Aorta (tissue), 5 donors: ENCODE measurements at places on chromosomes 7 and 10.

GRCh38 chr10:16986082-16986405 lies 143.6 kb downstream of the CUBN start:
- no peak for DNase-seq
- H3K4me1 ChIP-seq: peaks cover 4% of the 10 kb centered on the region
- no peak overlapping the region for H3K27ac ChIP-seq
- no peaks in the 10 kb centered on the region for H3K36me3 ChIP-seq
- H3K27me3 ChIP-seq: no peaks in the 10 kb centered on the region

DNA sequence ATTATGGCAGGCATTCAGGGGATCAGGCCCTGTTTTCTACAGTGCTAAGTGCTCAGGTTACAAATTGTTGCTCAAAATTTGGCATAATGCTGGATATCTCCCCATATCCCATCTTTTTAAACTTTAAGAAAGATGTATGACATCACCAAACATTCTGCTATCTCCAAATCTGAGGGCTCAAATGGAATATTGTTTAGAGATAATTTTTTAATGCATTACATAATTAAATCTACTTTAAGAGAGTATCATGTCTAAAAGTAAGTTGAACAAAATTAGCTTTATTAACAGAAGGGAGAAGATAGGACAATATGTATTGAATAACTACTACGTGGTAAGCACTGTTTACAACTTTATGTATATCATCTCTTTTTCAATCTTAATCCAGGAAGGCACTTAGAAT lies 13.9 kb downstream of the NT5C3A start:
- H3K4me1 ChIP-seq: no peaks in the 10 kb centered on the region
- no peaks in the 10 kb centered on the region for H3K36me3 ChIP-seq
- H3K27ac ChIP-seq: no peak overlapping the region
- no peak for DNase-seq
- no peaks in the 10 kb centered on the region for H3K27me3 ChIP-seq

DNA sequence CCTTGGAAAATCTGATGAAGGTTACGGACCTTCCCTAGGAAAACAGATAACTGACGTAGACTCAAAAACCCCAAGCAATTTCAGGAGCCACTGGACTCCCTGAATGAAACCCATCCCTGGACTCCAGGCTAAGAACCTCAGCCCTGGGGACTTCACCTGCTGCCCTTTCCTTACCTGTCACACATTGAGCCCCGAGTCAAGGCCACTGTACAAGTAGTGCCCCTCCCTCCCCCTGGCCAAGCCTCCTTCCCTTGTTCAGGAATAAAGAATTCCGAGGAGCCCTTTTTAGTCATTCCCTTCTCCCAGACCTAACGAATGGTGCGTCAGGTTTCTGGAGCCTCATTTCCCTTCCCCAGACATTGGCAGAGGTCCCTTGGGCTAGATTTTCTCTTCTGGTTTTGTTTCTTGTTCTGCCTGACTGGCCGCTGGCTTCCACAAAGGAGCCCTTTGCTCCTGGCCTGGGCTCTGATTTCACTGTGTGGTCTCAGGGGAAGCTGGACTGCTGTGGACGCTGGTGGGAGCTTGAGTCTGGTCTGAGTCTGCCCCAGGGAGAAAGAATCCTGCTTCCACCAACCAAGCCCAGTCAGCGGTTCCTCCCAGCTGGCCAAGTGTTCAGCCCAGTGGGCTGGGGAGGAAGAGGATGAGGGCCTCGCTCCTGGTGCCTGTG lies 31.7 kb downstream of the ZNF775 start:
- H3K27me3 ChIP-seq: no peaks in the 10 kb centered on the region
- no peak overlapping the region for H3K4me3 ChIP-seq
- H3K4me1 ChIP-seq: no peaks in the 10 kb centered on the region
- no peak overlapping the region for H3K27ac ChIP-seq
- H3K36me3 ChIP-seq: no peaks in the 10 kb centered on the region

GRCh38 chr10:125064681-125065492 lies 95.5 kb downstream of the CTBP2 start:
- no peak overlapping the region for H3K27ac ChIP-seq
- peaks cover 7% of the 10 kb centered on the region for H3K4me1 ChIP-seq
- H3K4me3 ChIP-seq: no peak overlapping the region

DNA sequence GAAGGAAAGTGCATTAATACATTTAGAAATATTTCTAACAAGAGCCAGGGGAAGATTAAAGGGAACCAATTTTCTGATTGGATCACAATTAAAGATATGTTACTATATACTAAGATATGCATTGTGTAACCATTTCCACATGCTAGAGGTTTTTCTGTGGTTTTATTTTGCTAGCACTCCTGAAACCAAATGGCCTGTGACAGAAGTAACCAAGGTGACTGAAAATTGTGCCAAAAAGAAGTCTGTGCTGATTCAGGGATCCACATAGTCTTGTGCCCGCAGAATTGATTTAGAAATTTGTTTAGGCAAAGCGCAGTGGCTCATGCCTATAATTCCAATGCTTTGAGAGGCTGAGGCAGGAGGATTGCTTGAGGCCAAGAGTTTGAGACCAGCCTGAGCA lies 1.8 kb downstream of the CC2D2B start:
- no peak for DNase-seq
- no peaks in the 10 kb centered on the region for H3K4me1 ChIP-seq
- H3K27ac ChIP-seq: no peak overlapping the region
- no peaks in the 10 kb centered on the region for H3K36me3 ChIP-seq

GRCh38 chr10:72062382-72062781 lies 26.0 kb downstream of the SPOCK2 start:
- no peaks in the 10 kb centered on the region for H3K36me3 ChIP-seq
- no peak overlapping the region for H3K4me3 ChIP-seq
- no peaks in the 10 kb centered on the region for H3K27me3 ChIP-seq
- no peak overlapping the region for H3K27ac ChIP-seq
- DNase-seq: no peak

GRCh38 chr10:72250666-72251065 lies 23.1 kb upstream of the DDIT4 start:
- H3K4me3 ChIP-seq: no peak overlapping the region
- no peak overlapping the region for H3K27ac ChIP-seq
- H3K36me3 ChIP-seq: no peaks in the 10 kb centered on the region
- H3K27me3 ChIP-seq: no peaks in the 10 kb centered on the region
- H3K4me1 ChIP-seq: peaks cover 2% of the 10 kb centered on the region

DNA sequence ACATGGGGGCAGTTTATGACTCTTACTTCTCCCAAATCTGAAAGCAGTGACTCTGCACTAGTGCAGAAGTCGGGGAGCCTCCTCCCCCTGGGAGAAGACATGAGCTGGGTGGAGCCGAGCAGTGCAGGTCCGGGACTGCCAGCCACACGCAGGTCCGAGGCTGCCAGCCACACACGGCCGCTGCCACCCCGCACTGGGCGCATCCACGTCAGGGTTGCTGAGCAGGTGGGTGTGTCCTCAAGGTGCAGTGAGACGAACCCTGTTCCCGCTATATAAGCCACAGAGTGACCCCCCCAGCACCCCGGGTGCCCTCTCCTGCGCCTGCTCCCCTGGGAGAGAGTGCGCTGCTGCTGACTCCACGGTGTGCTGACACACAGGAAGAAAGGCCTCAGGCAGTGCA lies 430.2 kb downstream of the PTPRN2 start:
- no peak overlapping the region for H3K27ac ChIP-seq
- no peak overlapping the region for H3K4me3 ChIP-seq
- no peaks in the 10 kb centered on the region for H3K36me3 ChIP-seq
- no peaks in the 10 kb centered on the region for H3K27me3 ChIP-seq
